LHCN-M2 (cell line): ENCODE measurements at places on chromosomes 2 and 18. TPM values are rescaled to one million over a fixed set of nuclear protein-coding genes. Genes with fewer than 3 reads are reported as not detected.

Gene MYO1B
- 108 and 117 TPM in 2 replicates for total RNA-seq

Gene RMND5A
- total RNA-seq = 15.1 and 16.6 TPM in 2 replicates

Gene GLI2
- 0.23 and 0.64 TPM in 2 replicates for total RNA-seq

Gene CCDC195
- total RNA-seq = not detected in 2 replicates

Gene C2orf72
- total RNA-seq = 0.06 and 0.13 TPM in 2 replicates

Gene CYP20A1
- 24.8 and 26.1 TPM in 2 replicates for total RNA-seq

Gene UCN
- total RNA-seq = 1.2 and 2.2 TPM in 2 replicates

Gene RMDN2
- total RNA-seq = 4.9 and 6.5 TPM in 2 replicates

Gene MERTK
- total RNA-seq = 0.38 and 0.46 TPM in 2 replicates

Gene VWA3B
- total RNA-seq = not detected in 2 replicates

Gene DHX57
- 15.1 and 16.4 TPM in 2 replicates for total RNA-seq

Gene PIEZO2
- 3.3 and 10.4 TPM in 2 replicates for total RNA-seq

Gene GRP
- total RNA-seq = not detected in 2 replicates

Gene TWIST2
- total RNA-seq = 26.2 and 28.5 TPM in 2 replicates

Gene SERPINB8
- 17.8 and 21.5 TPM in 2 replicates for total RNA-seq

Gene FEV
- not detected in 2 replicates for total RNA-seq

Gene HOXD12
- not detected in 2 replicates for total RNA-seq

Gene SIX3
- not detected in 2 replicates for total RNA-seq

Gene TUBA3E
- 0.29 TPM in 1 of 2 replicates, not detected in the other for total RNA-seq

Gene CDH19
- not detected in 2 replicates for total RNA-seq

Gene NEU4
- not detected in 2 replicates for total RNA-seq

Gene FNDC4
- total RNA-seq = 25.9 and 29.0 TPM in 2 replicates

Gene NOL4
- total RNA-seq = not detected in 2 replicates

Gene ADRA2B
- not detected in 2 replicates for total RNA-seq

Gene GPR55
- total RNA-seq = not detected in 2 replicates

Gene ADGRF3
- 0.11 TPM in 1 of 2 replicates, not detected in the other for total RNA-seq

Gene SP140
- 0.34 TPM in 1 of 2 replicates, not detected in the other for total RNA-seq

Gene ST6GAL2
- not detected in 2 replicates for total RNA-seq

Gene RNF138
- 26.2 and 52.5 TPM in 2 replicates for total RNA-seq

Gene AKAIN1
- total RNA-seq = not detected in 2 replicates

Gene C2orf80
- not detected in 2 replicates for total RNA-seq

Gene CCDC141
- 2.4 and 3.7 TPM in 2 replicates for total RNA-seq

Gene ST8SIA5
- total RNA-seq = 1.2 and 2.8 TPM in 2 replicates

Gene MAL
- total RNA-seq = not detected in 2 replicates

Gene DNAJC5G
- total RNA-seq = not detected in 2 replicates
